Astrocyte (in vitro differentiated cells and primary cell): ENCODE measurements at places on chromosomes 6 and 20.
A peak's percentile ranks its signal among the peaks of the same experiment; 100 is the strongest.

GRCh38 chr20:53898556-53898931 lies 171.8 kb downstream of the BCAS1 start:
- H3K4me3 ChIP-seq = no peak overlapping the region
- peaks cover 37% of the 10 kb centered on the region for H3K4me1 ChIP-seq
- H3K36me3 ChIP-seq = no peaks in the 10 kb centered on the region
- H3K27me3 ChIP-seq = no peaks in the 10 kb centered on the region
- H3K27ac ChIP-seq = no peak overlapping the region

- H3K27ac ChIP-seq = no peak overlapping the region
- H3K36me3 ChIP-seq = no peaks in the 10 kb centered on the region
- no peak for DNase-seq
- no peak overlapping the region for H3K4me3 ChIP-seq
- no peaks in the 10 kb centered on the region for H3K4me1 ChIP-seq
- no peaks in the 10 kb centered on the region for H3K27me3 ChIP-seq
Measured at GRCh38 chr20:43352996-43353395, 104.7 kb upstream of the SRSF6 start.

DNA sequence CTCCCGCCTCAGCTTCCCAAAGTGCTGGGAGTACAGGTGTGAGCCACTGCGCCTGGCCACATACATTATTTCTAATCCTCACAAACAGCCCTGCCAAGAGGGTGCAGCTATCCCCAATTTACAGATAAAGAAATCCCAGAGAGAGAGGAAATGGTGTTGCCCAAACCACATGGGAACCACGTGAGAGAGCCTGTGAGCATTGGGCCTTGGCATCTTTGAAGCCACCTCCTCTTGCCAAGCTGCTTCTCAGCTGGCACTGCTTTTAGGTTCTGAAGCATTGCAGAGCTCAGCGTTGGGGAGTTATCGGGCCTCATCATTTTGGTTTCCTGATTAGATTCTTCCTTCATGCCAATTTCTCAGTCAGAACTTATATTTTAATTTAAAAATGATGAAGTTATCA lies 80.3 kb downstream of the CTNNBL1 start:
- H3K36me3 ChIP-seq = peaks cover 2% of the 10 kb centered on the region
- H3K27me3 ChIP-seq = no peaks in the 10 kb centered on the region
- DNase-seq = no peak
- no peaks in the 10 kb centered on the region for H3K4me1 ChIP-seq

- peaks cover 6% of the 10 kb centered on the region for H3K36me3 ChIP-seq
- peaks cover 36% of the 10 kb centered on the region for H3K4me1 ChIP-seq
- no peak overlapping the region for H3K27ac ChIP-seq
- no peaks in the 10 kb centered on the region for H3K27me3 ChIP-seq
Measured at GRCh38 chr20:31679357-31680285, 41.9 kb downstream of the COX4I2 start.

DNA sequence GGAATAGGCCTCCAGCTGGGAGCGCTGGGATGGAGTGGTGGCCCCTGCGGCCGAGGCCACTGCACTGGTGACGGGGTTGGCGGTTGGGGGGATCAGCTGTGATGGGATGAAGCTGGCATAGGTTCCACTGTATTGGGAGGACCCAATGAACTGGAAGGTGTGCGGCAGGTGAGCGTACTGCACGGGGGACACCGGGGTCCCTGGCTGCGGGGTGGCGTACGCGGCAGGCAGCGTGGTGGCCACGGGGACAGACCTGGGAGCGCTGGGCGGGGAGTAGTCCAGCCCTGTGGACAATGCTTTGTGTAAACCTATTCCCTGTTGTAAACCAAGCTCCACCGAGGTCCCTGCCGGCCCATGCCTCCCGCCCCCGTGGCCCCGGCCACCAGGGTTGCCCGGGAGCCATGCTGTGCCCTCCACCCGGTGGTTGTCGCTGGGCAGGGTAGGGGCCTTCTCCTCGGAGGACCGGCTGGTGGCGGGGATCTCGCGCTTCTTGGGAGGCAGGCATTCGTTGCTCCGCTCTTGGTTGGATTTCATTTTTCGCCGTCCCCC lies 89.5 kb downstream of the GMPR start:
- H3K36me3 ChIP-seq = no peaks in the 10 kb centered on the region
- no peak overlapping the region for H3K27ac ChIP-seq
- DNase-seq = no peak
- H3K4me3 ChIP-seq = no peak overlapping the region
- H3K4me1 ChIP-seq = peaks cover 27% of the 10 kb centered on the region

GRCh38 chr6:138869398-138869797 lies 73.5 kb downstream of the ECT2L start:
- H3K27ac ChIP-seq = no peak overlapping the region
- peak; percentile 12 for DNase-seq
- H3K4me1 ChIP-seq = peaks cover 3% of the 10 kb centered on the region
- H3K27me3 ChIP-seq = no peaks in the 10 kb centered on the region
- H3K4me3 ChIP-seq = no peak overlapping the region

DNA sequence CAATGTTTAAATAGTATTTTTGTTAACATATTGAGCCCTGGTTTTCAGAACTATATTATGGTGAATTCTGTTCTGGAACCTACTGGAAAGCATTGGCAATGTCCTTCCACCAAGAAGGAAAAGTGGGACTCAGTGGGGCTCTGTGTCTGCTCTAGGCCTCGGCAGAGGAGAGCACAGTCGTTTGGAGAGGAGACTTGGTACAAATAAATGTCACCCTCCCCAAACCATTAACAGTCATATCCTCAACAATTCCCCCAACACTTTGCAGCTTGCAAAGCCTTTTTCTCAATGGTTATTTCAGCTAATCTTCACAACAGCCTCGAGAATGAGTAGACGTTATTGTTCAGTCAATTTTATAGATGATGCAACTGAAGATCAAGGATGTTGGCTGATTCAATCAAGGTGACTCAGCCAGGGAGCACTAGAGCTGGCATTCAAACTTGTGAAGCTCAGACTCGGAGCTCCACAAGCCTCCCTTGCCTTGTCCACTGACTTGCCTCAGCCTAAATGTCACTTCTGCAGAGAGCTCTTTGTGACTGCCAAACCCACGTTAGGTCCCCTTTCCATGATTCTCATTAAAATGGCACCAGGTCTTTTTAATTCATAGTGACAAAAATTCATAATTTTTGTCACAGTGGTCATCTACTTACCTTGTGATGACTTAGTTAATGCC lies 60.6 kb downstream of the TOX2 start:
- H3K27me3 ChIP-seq = no peaks in the 10 kb centered on the region
- H3K36me3 ChIP-seq = no peaks in the 10 kb centered on the region
- H3K4me3 ChIP-seq = no peak overlapping the region
- H3K27ac ChIP-seq = peak overlapping the region; percentile 24
- peak; percentile 81 for DNase-seq
- H3K4me1 ChIP-seq = peaks cover 8% of the 10 kb centered on the region

DNA sequence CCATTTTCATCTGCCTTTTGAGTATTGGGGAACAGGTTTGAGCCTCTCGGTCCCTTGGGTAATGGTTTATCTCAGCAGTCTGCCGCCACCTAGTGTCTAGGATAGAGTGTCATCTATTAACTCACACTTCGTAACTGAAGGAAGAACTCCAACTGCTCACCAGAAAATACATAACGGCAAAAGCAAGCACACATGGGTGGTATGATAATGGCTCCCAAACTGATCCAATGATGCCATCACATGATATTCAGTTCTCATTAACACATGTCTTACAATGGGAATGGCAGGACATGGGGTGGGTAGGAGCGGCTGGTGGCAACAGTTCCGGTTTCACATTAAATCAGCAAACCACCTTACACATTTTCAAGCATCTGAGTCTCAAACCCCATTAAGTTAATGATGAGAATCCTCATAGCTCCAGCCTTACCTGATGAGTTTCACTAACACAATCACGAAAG lies 110.7 kb upstream of the PHACTR1 start:
- H3K27ac ChIP-seq = no peak overlapping the region
- peak; percentile 42 for DNase-seq
- H3K27me3 ChIP-seq = no peaks in the 10 kb centered on the region

GRCh38 chr6:72316675-72317380 lies 305.0 kb upstream of the KCNQ5 start:
- no peak overlapping the region for H3K4me3 ChIP-seq
- peaks cover 6% of the 10 kb centered on the region for H3K4me1 ChIP-seq
- DNase-seq = no peak
- no peaks in the 10 kb centered on the region for H3K27me3 ChIP-seq
- H3K36me3 ChIP-seq = no peaks in the 10 kb centered on the region

DNA sequence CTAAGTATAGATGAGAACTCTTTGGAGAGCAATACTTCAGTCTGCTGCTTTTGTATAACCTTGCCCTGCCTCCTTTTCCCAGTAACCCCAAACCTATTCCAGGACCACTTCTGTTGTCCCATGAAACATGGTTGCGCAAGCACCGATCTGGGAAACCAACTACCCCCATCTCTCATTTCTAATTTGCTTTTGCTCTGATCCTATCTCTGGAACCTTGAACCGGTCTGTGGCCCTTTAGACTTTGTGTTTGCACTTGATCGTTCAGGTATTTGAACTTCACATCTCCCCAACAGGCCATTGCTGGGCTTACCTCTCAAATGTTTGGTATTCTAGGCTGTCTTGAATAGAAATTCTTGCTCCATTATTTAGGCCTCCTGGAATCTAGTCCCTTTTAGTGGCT lies 25.0 kb downstream of the L3MBTL3 start:
- no peak for DNase-seq
- peaks cover 5% of the 10 kb centered on the region for H3K4me1 ChIP-seq
- no peaks in the 10 kb centered on the region for H3K27me3 ChIP-seq
- no peak overlapping the region for H3K4me3 ChIP-seq
- peaks cover 5% of the 10 kb centered on the region for H3K36me3 ChIP-seq

- no peak overlapping the region for H3K27ac ChIP-seq
- no peaks in the 10 kb centered on the region for H3K27me3 ChIP-seq
- no peak for DNase-seq
Measured at GRCh38 chr20:41357424-41358163, 9.0 kb downstream of the EMILIN3 start.

- peak overlapping the region; percentile 74 for H3K27ac ChIP-seq
- no peaks in the 10 kb centered on the region for H3K27me3 ChIP-seq
- DNase-seq = peak; percentile 95
- peaks cover 44% of the 10 kb centered on the region for H3K4me1 ChIP-seq
Measured at GRCh38 chr6:44660561-44661220, 273.2 kb downstream of the CDC5L start.

DNA sequence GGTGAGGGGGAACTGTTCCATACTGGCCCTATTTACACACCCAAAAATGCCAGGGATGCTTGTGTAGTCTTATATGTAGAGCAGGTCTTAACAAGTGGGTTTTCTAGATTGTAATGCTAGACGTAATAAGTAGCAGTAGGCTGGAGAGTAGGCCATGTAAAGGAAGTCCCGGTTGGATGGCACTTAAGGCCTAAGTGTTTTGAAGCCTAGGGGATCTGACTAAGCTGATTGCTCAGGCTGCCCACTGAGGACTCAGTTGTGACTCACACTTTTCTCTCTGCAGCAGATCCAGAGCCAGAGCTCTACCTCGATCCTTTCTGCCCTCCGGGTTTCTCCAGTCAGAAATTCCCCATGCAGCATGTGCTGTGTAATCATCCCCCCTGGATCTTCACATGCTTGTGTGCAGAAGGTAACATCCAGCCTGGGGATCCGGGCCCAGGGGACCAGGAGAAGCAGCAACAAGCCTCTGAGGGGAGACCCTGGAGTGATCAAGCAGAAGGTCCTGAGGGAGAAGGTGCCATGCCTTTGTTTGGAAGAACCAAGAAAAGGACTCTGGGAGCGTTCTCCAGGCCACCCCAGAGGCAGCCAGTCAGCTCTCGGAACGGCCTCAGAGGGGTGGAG lies 26.6 kb downstream of the ZNF133 start:
- H3K27ac ChIP-seq = peak overlapping the region; percentile 21
- H3K4me3 ChIP-seq = no peak overlapping the region
- H3K4me1 ChIP-seq = peaks cover 4% of the 10 kb centered on the region
- peaks cover 16% of the 10 kb centered on the region for H3K36me3 ChIP-seq

GRCh38 chr6:129370268-129370916 lies 339.6 kb downstream of the ARHGAP18 start:
- peak overlapping the region; percentile 44 for H3K4me3 ChIP-seq
- peaks cover 4% of the 10 kb centered on the region for H3K4me1 ChIP-seq
- no peak overlapping the region for H3K27ac ChIP-seq
- H3K27me3 ChIP-seq = no peaks in the 10 kb centered on the region
- H3K36me3 ChIP-seq = no peaks in the 10 kb centered on the region

- no peak overlapping the region for H3K4me3 ChIP-seq
- H3K36me3 ChIP-seq = no peaks in the 10 kb centered on the region
- H3K4me1 ChIP-seq = peaks cover 6% of the 10 kb centered on the region
Measured at GRCh38 chr20:57835588-57836455, 126.0 kb upstream of the PMEPA1 start.

GRCh38 chr6:56040223-56040622 lies 164.8 kb upstream of the BMP5 start:
- H3K4me1 ChIP-seq = no peaks in the 10 kb centered on the region
- DNase-seq = peak; percentile 73
- H3K4me3 ChIP-seq = no peak overlapping the region

- DNase-seq = peak; percentile 51
- no peaks in the 10 kb centered on the region for H3K27me3 ChIP-seq
- no peaks in the 10 kb centered on the region for H3K36me3 ChIP-seq
- no peak overlapping the region for H3K27ac ChIP-seq
- peaks cover 3% of the 10 kb centered on the region for H3K4me1 ChIP-seq
- no peak overlapping the region for H3K4me3 ChIP-seq
Measured at GRCh38 chr20:12152996-12153395, 235.3 kb downstream of the BTBD3 start.

GRCh38 chr6:15770347-15771143 lies 107.7 kb upstream of the DTNBP1 start:
- no peak overlapping the region for H3K27ac ChIP-seq
- H3K4me1 ChIP-seq = no peaks in the 10 kb centered on the region
- no peak overlapping the region for H3K4me3 ChIP-seq
- H3K36me3 ChIP-seq = no peaks in the 10 kb centered on the region
- peak; percentile 4 for DNase-seq
- peaks cover 2% of the 10 kb centered on the region for H3K27me3 ChIP-seq

DNA sequence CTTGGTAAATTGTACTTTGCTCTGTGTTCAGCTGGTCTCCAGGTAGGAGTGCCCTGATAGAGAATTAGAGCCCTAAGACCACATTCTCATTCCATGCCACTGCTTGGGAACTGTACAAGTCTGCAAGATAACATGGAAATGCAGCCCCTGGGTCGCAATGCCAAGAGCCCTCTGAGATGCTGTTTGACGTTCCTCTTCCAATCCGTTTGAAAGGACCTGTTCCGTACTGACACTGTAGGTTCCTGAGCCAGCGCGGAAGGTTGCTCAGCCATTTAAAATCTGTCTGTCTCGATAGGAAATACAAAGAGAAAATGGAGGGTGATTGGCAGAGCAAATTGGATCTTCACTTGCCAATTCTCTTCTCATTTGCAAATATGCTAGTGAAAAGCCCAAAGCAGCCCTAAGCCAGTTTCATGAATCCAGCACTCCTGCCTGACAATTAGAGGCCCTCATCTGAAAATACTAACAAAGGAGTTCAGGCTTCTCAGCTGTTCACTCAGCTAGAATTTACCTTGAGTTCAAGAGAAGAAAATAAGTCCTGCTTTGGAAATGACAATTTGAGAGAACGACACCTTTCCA lies 100.6 kb upstream of the AFDN start:
- DNase-seq = no peak
- no peaks in the 10 kb centered on the region for H3K27me3 ChIP-seq
- no peak overlapping the region for H3K27ac ChIP-seq
- H3K36me3 ChIP-seq = no peaks in the 10 kb centered on the region

- H3K4me3 ChIP-seq = peak overlapping the region; percentile 27
- H3K36me3 ChIP-seq = no peaks in the 10 kb centered on the region
- H3K4me1 ChIP-seq = peaks cover 42% of the 10 kb centered on the region
Measured at GRCh38 chr6:87907521-87907920, 140.1 kb upstream of the SPACA1 start.
